Foreskin keratinocyte (primary cell): ENCODE measurements at places on chromosomes 12 and 14. TPM values are rescaled to one million over a fixed set of nuclear protein-coding genes. Genes with fewer than 3 reads are reported as not detected.

The SUSD6 gene
- total RNA-seq, result 14.5 and 17.4 TPM in 2 replicates

The TCL1B gene
- not detected in 2 replicates for total RNA-seq

The DNAH10 gene
- total RNA-seq, result 0.04 TPM in 1 of 2 replicates, not detected in the other

- DNase-seq, result no peak
Observed at GRCh38 chr12:49345051-49345824, 1.4 kb upstream of the DNAJC22 start.

GRCh38 chr12:124277394-124278241 lies 17.3 kb upstream of the RFLNA start:
- DNase-seq, result no peak

- DNase-seq, result peak; percentile 23
Observed at GRCh38 chr14:58362798-58363412, 32.8 kb upstream of the TOMM20L start.

GRCh38 chr14:64937821-64938193 lies 4.7 kb downstream of the GPX2 start:
- DNase-seq, result no peak

GRCh38 chr12:111201036-111201435 lies 167.9 kb downstream of the PHETA1 start:
- no peak for DNase-seq

DNA sequence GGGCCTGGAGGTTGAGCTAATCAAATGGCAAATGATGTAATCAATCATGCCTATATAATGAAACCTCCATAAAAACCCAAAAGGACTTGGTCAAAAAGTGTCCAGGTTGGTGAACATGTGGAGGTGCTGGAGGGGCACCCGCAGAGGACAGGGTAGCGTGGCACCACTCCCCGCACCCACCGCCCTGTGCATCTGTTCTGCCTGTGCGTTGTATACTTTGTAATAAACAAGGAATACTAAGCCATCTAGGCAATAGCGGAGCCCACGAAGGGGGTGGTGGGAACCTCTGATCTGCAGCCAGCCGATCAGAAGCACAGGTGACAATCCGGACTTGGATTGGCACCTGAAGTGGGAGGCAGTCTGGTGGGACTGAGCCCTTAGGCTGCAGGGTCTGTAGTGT lies 75.8 kb upstream of the GPR68 start:
- DNase-seq, result no peak

The TAS2R30 gene
- 0.49 and 0.58 TPM in 2 replicates for total RNA-seq

The FBRSL1 gene
- total RNA-seq, result 20.0 and 21.6 TPM in 2 replicates

- no peak for DNase-seq
Observed at GRCh38 chr12:51620448-51620847, 29.4 kb downstream of the SCN8A start.

DNA sequence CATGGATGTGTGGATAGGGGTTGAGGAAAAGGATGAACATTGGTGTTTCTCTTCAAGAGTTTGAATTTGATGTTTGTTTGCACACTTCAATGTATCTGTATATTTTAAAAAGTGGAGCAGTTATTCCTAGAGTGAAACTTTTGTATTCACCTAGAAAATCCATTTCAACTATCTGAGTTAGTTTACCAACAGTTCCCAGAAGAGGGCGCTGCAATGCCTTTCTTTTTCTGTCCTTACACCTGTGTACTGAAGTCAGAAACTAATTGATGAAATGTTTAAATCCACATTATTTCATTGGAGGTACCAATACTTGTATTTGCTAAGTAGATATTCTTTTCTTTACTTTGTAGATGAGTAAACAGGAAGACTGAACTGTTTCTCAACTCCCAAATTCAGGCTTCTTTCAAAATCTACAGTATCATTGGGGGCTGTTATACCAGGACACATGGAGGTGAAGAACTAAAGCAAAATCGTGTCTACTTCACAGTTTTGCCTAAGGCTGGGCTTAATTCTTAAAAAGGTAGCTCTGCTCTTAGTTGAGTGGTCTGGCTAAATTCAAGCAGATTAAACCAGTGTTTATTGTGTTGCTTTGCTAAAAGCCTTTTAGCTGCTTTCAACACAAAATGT lies 26.6 kb upstream of the KLRB1 start:
- DNase-seq, result no peak

DNA sequence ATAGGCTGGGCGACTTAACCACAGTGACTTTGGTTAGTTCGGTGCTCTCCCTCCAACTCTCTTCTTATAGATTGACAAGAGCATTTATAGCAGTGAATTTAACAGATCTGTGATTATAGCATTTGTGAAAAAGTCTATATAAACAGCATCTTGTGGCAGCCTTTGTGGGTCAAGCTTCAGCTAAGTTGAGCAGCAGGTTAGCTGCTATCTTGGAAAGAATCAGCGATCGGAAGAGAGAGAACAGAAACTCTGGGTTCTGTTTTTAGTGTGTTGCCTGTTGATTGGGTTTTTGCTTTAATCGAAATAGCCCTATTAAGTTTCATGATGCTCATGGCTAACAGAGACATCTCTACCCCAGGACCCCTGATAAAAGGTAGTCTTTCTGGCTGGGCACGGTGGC lies 20.2 kb downstream of the EVL start:
- DNase-seq, result no peak

GRCh38 chr12:31669020-31669419 lies 9.5 kb downstream of the ETFBKMT start:
- DNase-seq, result no peak

The ITGB7 gene
- total RNA-seq, result 0.14 and 0.32 TPM in 2 replicates

The ERC1 gene
- 35.2 and 38.0 TPM in 2 replicates for total RNA-seq

The FOXG1 gene
- not detected in 2 replicates for total RNA-seq

The ADAMTS20 gene
- total RNA-seq, result not detected in 2 replicates

DNA sequence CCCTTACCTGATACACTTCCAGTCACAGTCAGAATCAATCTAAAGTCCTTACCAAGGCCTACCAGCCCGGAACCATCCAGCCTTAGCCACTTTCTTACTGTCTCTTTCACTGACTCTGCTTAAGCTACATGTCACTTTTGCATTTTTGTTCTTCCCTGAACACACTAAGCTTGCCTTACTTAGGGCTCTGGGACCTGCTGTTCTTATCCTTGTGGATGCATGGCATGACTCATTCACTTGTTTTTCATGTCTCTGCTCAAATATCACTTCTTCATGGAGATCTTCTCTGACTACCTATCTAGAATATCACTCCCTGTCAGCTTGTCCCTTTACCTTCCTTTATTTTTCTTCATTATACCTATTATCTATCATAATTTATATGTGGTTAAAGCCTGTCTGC lies 65.6 kb upstream of the ZDHHC17 start:
- DNase-seq, result no peak

DNA sequence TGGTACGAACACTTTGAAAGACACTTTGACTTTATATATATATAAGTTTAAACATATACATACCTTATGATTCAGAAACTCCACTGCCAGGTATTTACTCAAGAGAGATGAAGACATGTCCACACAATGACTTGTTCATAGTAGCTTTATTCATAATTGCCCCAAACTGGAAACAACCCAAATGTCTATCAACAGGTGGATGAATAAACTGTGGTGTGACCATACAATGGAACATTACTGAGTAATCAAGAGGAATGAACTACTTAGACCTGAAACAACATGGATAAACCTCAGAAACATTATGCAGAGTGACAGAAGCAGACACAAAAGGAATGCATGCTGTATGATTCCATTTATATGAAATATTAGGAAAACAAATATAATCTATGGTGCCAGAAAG lies 71.1 kb downstream of the PPP1R36 start:
- peak; percentile 99 for DNase-seq

GRCh38 chr12:73769337-73769736 lies 768.3 kb upstream of the ATXN7L3B start:
- DNase-seq, result no peak

The BEST3 gene
- total RNA-seq, result 0.03 and 0.04 TPM in 2 replicates

The NRXN3 gene
- total RNA-seq, result 0.65 and 0.74 TPM in 2 replicates

The PLD4 gene
- total RNA-seq, result not detected in 2 replicates

DNA sequence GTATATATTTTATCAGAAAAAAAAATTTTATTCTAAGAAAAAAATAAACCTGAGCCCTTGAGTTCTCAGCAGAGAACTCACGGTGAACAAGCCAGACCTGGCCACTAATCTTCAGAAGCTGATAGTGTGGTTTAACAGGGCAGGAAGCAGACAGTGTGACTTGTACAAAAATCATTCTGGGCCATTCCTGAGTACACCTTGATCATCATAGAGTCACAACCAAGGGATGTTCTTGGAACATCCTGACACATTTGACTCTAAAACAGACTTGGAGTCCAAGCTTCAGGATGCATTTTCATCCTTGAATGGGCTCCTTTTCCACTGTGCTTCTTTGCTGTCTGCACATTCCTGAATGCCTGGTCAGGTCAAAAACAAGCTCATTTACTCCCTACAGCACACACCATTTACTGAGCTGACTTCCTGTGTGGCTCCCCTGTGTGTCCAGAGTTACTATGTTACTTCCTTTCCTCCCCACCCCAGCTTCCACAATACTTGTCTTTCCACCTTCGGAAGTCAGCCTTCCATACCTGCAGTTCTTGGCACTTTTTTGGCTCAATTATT lies 112.0 kb downstream of the ANO6 start:
- DNase-seq, result no peak

- DNase-seq, result peak; percentile 67
Observed at GRCh38 chr14:83779266-83779665, 1750.7 kb upstream of the FLRT2 start.

GRCh38 chr12:39275846-39276245 lies 167.1 kb downstream of the KIF21A start:
- no peak for DNase-seq

The ACVRL1 gene
- total RNA-seq, result not detected in 2 replicates

The AKAP5 gene
- 0.10 and 0.11 TPM in 2 replicates for total RNA-seq

DNA sequence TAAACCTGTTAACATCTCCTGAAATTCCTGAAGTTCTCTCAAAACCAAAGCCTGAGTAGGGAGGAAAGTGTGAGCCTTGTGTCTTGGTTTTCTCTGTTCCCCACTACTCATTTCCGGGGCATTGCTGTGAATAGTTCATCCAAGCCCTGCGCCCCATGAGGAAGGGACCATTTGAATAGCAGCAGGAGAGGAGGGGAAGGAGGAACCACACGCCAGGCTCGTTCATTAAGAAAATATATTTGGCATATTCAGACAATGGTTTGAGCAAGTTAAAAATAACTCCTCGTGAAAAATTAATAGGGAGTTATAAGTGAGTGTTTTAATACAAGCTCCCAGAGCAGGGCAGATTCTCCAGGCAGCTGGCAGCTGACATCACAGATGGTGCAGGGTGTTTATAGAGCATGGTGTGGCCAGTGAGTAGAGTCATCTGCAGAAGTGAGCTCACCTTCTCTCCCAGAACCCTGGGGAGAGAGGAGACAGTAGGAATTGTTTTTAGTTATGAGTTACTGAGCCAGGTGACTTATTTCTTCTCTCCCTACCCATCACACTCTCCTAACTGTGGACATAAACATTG lies 29.5 kb upstream of the CISTR start:
- no peak for DNase-seq

The CD69 gene
- not detected in 2 replicates for total RNA-seq

The ULK1 gene
- total RNA-seq, result 5.4 and 7.0 TPM in 2 replicates

DNA sequence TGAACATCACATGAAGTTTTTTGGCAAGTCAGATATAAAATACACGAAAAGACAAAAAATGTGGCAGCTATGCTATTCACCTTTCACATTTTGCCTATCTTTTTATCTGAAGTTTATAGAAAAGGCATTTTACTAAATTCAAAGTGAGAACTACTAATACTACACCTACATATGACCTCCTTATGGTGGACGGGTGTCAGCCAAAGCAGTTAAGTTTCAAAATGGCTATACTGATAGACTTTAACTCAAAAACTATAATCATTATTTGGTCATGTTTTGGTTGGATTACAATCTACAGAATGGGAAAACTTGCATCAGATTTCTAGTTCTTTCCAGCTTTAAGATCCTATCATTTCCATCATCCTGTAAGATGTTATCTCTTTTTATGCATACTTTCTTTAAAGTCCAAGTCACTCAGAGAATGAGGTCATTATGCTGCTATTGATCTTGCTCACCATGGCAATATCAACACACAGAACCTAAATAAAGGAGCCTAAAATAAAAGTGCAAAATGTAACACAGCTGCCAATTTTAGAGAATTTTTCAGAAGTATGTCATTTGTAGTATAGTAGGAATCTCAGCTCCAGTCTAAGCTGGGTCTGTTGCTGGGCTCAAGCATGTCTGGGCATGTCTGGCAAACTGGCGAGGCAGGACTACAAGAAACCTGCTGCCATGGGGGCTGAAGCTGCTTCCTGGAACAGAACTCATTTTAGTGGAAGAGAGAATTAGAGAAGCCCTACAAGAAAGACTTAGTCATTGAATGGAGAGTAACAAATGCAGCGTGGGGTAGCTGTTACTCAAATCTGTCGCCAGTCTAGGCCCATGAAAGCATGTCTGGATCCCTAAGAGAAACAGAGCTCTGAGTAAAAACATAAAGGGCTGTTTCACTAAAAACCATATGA lies 7.6 kb upstream of the AEBP2 start:
- peak; percentile 92 for DNase-seq

- DNase-seq, result peak; percentile 76
Observed at GRCh38 chr12:6430124-6430989, 14.4 kb upstream of the CD27 start.

- no peak for DNase-seq
Observed at GRCh38 chr14:36315159-36315853, 5.1 kb downstream of the MBIP start.

- DNase-seq, result no peak
Observed at GRCh38 chr12:13154027-13154538, 42.4 kb upstream of the EMP1 start.

GRCh38 chr14:102103062-102103695 lies 16.3 kb upstream of the HSP90AA1 start:
- no peak for DNase-seq

- DNase-seq, result no peak
Observed at GRCh38 chr14:79294499-79294898, 916.8 kb downstream of the DIO2 start.

- DNase-seq, result no peak
Observed at GRCh38 chr12:39072658-39073057, 167.3 kb upstream of the CPNE8 start.

The LYSET gene
- 17.1 TPM in 2 replicates for total RNA-seq

The GLIPR1L1 gene
- total RNA-seq, result not detected in 2 replicates

DNA sequence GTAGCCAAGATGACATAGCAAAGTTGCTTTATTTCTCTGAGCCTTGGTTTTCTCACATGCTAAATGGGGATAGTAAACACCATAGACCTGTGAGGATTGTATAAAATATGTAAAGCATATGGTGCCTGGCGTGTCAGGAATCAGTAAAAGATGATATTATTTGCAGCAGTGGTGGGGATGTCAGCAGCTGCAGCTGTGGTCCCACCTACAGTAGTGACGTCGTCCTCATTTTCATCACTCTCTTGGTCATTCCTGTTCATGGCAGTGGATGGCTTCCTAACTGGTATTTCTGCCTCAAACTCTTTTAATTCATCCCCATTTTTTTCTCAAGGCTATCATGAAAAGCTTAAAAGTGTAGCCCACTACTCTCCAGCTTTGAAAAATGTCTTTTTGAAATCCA lies 12.1 kb downstream of the BMAL2 start:
- DNase-seq, result no peak

The MGAT4C gene
- total RNA-seq, result not detected in 2 replicates

The KRT73 gene
- total RNA-seq, result not detected in 2 replicates

The GPD1 gene
- 0.11 and 0.14 TPM in 2 replicates for total RNA-seq

The CYP27B1 gene
- 41.8 and 52.1 TPM in 2 replicates for total RNA-seq

- DNase-seq, result no peak
Observed at GRCh38 chr14:26685401-26685800, 87.6 kb upstream of the NOVA1 start.
